ENCODE measurements at places on chromosomes 1 and 21.

- DNase-seq = no peak
Observed at GRCh38 chr1:175062858-175063257, 4.8 kb upstream of the TNN start.

DNA sequence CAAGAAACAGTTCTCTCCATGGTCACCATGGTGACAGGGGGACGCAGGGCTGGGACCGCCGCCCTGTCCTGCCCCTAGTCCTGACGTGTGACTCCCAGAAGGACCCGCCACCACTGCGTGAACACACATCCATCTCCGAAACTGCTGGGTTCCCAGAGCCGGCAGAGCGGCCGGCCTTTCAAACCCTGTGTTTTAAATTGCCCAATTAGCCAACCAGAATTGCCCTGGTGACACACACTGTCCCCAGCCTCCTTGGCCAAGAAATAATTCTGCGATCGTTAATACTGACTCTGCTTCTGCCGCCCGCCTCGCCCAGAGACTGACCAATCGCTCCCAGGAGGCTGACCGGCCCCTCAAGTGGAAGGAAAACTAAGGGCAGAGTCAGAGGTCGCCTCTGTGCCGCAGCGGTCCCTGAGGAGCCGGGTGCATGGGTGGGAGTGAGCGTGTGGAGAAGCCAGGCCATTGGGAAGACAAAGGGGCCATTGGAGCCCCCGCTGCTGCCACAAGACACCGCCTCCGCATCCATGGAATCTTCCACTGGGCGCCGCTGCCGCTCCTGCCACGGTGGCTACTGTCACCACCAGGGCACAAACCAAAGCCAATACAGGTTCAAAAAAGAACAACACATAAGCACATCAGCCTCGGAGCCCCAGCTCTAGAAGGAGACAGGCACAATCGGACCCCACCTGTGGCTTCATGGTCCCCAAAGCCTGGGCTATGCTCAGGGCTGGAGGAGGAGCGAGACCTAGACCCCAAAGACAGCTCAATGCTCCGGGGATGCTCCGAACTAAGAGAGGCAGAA is 273.2 kb downstream of the NPHP4 start:
- DNase-seq = no peak

DNA sequence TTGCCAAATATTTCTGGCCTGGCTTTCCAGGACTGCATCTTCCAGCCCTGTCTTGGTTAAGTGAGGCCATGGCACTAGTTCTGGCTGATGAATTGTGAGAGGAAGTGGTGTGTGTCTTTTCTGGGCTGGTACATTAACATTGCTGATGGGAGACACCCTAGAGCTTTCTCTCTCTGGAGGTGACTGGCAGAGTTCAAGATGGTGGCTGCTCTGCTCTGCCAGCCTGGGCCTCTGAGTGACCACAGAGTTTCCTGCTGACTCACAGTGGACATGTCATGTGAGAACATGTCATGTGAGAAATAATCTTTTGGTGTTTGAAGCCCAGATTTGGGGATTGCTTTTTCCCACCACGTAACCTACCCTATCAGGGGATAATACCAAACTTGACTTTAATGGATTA is 218.0 kb upstream of the KIAA0040 start:
- no peak for DNase-seq

DNA sequence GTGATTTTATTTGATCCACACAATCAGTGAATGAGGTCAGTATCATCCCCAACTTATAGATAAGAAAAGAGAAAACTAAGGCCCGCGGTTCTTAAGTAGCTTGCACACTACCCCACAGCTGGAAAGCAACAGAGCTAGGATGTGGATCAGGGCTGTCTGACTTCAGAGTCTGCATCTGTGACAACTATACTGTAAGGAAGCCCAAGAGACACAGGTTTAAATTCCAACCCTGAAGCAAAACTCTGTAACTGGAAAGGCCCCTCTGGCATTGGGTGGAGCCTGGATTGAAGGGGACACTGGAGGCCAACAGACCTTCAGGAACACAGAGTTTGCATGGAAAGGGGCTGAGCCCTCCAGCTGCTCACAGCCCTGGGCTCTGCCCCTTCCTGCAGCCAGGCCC is 40.2 kb downstream of the LGR6 start:
- DNase-seq = no peak

- no peak for DNase-seq
Observed at GRCh38 chr1:218658899-218659298, 313.8 kb downstream of the TGFB2 start.

DNA sequence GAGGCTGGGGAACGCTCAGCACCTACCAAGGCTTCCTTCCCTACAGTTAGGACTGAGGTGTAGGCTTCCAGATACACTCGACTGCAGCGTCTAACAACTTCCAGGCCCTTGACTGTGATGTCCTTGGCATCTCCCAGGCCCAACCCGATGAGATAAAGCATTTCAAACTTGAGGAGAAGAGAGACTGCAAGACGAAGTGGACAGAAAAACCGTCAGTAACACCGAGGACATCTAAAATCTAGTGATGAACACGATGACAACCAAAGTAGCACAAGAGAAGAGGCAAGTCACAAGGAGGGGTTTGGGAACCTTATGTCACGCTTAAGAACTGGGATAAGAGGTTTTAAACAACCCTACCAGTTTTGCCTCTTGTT is 314 bp downstream of the DPH5 start:
- DNase-seq = no peak

DNA sequence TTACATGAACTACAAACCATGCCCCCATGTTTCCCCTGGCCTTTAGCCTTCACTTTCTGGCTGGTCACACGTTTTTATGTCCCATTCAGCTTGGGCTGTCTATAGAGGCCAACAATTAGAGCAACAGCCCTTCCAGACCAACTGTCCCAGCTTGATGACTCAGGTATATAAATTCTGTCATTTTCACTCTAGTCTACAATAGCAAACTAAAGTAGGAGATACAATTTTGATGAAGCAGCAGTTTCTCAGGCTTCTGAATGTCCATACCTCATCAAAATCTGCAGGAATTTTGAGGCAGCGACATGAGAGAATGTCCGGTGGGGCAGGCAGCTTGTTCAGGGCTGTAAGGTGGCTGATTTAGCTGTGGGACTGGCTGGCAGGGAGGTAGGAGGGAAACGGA is 45.6 kb upstream of the VAV3 start:
- no peak for DNase-seq

DNA sequence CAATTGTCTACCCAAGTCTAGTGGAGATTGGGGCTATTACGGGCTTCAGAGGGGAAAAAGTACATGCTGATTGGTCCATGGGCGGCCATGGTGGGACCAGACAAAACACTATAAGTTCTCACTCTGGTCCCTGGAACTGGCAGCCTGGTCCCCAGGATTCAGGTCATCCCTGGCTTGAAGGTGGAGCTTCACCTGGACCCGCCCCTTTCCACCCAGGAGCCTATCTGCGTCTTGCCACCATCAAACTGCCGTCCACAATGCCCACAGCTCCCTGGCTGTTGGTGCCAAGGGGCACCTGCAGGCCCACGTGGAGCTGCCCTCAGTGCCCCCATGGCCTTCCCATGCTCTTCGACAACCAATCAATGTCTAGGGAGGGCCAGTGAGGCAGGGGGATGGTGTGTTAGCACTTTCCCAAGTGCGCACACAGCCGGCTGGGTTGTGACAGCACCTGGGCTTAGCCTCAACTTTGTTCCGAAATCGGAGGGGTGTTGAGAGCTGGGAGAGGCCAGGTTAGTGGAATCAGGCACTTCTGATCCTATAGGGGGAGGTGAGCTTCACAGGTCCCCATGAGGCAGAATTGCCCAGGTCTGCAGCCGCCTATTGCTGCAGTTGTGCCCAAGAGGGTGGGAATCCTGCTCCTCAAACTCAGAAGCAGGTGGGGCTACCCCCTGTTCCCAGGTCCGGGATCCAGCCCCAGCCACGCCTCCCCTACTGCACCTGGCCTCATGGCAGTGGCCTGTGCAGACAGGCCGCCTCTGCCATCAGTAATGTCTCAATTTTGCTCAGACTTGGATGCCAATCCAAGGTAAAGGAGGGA is 1369.4 kb upstream of the PRMT6 start:
- DNase-seq = no peak

- DNase-seq = no peak
Observed at GRCh38 chr1:56816909-56817308, 2.3 kb downstream of the FYB2 start.

DNA sequence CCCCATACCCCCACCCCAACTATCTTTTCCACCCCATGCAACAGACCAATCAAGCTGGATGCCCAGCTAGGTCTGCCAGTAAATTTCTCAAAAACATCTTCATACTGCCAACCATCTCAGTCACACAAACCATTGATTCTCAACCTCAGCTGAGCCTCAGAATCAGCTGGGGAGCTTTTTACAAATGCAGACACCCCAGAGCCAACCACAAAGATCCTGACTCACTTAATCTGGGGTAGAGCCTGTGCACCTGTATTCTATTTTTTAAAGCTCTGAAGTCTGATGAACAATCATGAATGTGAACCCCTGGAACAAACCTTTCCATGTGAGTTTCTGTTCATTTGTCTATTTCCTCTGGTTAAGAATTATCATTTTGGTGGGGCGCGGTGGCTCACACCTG is 66.0 kb downstream of the ZNF281 start:
- DNase-seq = no peak

GRCh38 chr1:234600418-234601281 is 9.3 kb downstream of the IRF2BP2 start:
- DNase-seq = no peak

GRCh38 chr1:182015360-182015759 is 46.2 kb downstream of the ZNF648 start:
- DNase-seq = no peak

DNA sequence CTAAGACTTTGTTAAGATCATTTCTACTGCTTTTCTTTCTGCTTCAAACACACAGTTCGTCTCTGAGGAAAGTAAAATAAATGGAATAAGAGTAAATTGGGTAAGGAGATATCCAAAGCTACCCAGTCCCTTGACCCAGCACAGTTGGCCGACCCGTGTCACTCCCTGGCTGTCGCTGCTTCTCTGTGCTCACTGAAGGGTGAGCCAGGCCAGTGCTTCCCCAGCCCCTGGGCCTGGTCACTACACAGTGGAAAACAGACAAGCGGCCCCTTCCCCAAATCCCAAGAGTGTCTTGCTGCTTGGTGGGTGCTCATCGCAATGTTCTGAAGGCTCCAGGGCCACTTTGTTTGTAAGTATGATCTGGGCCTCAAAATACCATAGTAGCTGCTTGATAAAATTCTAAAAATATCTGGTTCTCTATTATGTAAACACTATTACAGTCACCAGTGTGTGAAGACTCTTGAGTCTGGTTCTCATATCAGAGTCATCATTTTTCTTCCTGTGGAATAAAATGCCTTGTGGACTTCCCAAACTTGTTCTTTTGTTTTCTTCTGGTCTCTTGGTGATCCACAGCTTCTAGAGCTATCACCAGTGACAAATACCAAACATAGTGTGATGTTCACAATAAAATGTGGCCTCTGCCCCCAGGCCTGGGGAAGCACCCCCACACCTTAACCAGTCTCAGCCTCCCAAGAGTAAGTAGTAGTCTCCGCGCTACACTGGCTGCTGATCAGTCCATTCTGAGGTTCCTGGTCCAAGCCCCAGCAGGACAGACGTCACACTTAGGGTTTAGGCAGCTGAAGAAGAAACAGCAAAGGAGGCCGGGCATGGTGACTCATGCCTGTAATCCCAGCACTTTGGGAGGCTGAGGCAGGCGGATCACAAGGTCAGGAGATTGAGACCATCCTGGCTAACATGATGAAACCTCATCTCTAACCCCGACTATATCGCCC is 106.2 kb downstream of the DHRS3 start:
- DNase-seq = no peak

DNA sequence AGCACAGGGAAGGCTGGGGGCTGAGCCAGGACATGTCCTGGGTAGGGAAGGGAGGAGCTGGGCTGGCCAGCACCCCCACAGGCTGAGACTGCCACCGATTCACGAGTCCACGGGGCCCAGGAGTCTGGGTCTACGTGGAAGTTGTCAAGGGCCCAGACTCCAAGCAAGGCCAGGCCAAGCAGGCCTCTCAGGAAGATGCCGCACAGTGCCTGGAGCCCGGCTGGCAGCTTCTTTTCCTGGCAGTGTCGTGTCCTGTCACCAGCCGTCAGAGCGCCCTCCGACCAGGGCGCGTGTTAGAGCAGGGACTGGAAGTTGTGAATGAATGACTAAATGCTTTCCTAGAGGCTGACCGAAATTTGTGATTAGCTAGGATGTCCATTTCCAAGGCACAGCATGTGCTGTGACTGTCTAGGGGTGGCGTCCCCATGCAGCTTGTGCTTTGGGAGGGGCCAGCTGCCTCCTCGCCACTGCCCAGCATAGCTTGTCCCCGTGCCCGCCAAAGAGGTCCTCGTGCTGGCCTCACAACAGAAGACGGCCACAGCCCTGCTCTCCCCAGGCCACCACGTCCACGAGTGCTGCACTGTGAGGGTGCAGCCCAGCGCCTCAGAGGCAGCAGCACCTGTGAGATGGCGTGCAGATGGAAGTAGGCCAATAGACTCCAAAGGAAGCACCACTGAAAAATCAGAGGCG is 147.4 kb upstream of the COL6A1 start:
- no peak for DNase-seq

DNA sequence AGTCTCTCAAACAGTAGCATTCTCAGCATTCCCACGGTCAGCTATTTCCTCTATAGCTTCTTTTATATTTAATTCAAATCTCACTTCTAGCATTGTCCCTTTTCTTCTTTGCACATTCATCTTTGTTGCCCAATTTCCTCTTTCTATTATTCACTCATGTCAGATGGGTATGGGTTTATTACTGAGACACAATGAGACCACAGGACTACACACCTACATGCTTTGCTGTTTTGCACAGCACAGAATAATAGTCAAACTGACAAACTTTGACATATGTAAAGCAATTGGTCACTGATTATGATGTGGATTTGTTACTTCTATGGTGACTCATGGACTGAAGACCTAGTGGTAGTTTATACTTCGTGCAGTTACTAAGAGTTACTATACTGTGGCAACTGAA is 5.8 kb upstream of the CD1C start:
- no peak for DNase-seq

DNA sequence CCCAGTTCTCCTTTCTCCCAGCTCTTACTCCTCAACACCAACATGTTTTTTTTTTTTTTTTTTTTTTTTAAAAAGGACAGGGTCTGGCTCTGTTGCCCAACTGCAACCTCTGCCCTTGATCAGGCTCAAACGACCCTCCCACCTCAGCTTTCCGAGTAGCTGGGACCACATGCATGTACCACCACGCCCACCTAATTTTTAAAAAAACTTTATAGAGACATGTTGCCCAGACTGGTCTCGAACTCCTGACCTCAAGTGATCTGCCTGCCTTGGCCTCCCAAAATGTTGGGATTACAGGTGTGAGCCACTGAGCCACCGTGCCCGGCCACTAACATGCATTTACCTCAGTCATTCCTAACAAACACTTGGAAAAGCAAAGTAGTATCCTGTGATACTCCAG is 31.1 kb upstream of the FOXE3 start:
- no peak for DNase-seq

GRCh38 chr1:204103431-204103741 is 30.5 kb downstream of the SOX13 start:
- no peak for DNase-seq

Data from NCI-H1105 (cell line).